ENCODE measurements at places on chromosomes 13 and 19.

DNA sequence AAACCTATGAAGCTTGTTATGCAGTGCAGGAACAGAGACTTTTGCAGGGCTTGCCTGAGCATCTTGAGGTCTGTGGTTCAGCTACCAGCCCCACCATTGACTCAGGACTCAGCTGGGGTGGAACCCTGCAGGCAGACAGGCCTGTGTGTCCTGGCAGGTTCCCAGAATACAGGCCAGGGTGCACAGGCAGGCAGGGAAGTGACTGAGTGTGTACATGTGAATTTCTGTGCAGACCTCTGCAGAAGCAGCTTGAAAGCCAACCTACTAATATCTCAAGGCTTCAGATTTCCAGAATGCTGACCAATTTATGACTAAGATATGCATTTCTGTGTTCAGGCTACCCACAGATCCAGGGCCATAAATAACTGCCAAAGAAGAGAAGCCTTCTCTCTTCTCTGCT, 254.4 kb downstream of the DLEU7 start:
- no peak for DNase-seq

DNA sequence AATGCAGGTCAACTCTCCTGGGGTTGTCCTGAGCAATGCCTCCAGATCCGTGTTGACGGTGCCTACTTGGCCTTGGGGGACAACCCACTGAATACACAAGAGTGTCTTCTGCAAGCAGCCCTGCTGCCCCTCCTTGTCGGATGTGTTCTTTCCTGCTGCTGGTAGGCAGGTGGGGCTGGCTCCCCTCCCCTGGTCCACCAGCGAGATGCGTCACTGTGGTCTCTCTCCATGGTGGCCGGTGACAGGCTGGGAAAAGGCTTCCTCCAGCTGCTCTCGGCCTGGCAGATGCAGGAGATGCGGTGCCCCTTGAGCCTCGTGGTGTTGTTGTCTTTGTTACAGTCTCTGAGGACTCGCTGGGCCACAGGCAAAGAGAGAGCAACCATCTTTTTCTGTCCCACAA, 84.9 kb downstream of the RGCC start:
- DNase-seq, result no peak

GRCh38 chr13:103273825-103274224, 207.6 kb upstream of the SLC10A2 start:
- DNase-seq, result no peak

DNA sequence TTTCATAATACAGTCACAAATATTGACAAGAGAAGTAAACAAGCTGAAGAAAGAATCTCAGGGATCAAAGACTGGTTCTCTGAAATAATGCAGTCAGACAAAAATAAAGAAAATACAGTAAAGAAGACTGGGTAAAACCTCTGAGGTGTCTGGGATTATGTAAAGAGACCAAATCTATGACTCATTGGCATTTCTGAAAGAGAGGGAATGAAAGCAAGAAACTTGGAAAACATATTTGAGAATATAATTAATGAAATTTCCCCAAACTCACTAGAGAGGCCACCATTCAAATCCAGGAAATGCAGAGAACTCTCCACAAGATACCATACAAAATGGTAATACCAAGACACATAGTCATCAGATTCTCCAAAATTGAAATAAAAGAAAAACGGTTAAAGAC, 53.0 kb upstream of the GPC6 start:
- DNase-seq, result no peak

DNA sequence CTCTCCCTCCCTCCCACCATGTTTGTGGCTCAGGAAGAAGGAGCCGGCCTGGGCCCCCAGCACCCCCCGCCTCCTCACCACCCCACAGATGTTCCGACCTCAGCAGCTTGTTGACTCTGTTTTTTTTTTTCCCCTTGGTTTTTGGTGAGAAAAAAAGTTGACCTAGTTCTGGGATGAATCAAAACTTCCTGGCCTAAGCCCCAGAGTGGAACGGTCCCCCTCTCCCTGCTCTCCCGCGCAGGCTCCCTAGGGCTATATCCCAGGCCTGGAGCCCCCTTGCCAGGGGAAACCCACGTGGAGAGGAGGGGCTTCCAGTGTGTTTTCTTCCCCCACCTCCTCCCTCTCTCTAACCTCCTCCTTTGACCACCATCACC, 4.0 kb downstream of the COL5A3 start:
- no peak for DNase-seq

DNA sequence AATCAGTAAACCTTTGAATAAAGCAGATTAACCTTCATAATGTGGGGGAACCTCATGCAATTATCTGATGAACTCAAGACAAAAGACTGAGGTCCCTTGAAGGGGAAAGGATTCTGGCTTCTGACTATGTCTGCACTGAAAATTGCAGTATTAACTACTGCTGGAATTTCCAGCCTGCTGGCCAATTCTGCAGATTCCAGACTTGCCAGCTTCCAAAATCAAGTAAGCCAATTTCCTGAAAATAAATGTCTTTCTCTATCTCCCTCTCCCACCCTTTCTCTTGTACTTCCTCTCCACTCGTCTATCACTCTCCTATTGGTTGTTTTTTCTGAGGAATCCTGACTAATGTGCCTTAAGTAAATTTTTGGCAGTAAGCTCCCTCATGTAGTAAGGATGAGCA, 1479.9 kb upstream of the PRR20A start:
- DNase-seq, result no peak

DNA sequence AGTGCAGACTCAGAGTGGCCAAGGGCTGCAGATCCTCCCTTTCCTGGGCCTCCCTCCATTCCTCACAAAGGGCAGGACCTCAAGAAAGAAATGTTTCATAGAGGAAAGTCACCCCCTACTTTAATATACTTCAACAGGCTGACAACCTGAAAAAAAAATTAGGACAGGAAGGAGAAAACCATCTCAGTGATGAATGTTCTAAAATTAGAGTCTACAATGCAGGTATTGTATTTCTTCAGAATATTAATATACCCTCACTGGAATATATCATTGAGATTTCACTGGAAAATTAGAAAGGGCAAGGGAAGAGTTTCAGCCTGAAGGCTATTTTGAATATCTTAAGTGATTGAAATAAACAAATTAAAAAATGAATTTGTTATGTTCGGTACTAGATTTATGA, 176.9 kb downstream of the DNAJC15 start:
- DNase-seq, result no peak

- DNase-seq, result no peak
Measured at GRCh38 chr13:39565036-39565949, 37.7 kb downstream of the LHFPL6 start.

- DNase-seq, result no peak
Measured at GRCh38 chr13:86856991-86857390, 814.2 kb upstream of the SLITRK5 start.

GRCh38 chr13:48155848-48156247, 60.9 kb upstream of the MED4 start:
- DNase-seq, result no peak

- DNase-seq, result no peak
Measured at GRCh38 chr13:42720858-42721219, 60.5 kb upstream of the FAM216B start.

GRCh38 chr13:78024996-78025395, 106.4 kb upstream of the EDNRB start:
- no peak for DNase-seq

DNA sequence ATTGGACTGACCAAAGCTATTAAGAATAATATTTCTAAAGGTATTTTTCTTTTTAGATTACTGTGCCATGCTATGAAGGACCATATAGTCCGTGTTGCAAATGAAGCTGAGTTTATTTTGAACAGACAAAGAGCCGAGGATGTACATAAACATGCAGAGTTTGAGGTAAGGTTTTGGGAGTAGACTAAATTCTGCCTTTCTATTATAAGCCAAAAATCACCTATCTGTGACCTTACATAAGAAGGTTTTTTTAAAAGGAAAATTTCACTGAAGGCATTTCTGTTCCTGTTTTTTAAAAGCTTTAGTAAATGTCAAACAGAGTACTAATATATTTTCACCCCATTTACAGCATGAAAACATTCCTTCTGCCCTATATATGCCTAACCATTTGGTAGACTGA, 127.4 kb downstream of the MAB21L1 start:
- DNase-seq, result no peak

DNA sequence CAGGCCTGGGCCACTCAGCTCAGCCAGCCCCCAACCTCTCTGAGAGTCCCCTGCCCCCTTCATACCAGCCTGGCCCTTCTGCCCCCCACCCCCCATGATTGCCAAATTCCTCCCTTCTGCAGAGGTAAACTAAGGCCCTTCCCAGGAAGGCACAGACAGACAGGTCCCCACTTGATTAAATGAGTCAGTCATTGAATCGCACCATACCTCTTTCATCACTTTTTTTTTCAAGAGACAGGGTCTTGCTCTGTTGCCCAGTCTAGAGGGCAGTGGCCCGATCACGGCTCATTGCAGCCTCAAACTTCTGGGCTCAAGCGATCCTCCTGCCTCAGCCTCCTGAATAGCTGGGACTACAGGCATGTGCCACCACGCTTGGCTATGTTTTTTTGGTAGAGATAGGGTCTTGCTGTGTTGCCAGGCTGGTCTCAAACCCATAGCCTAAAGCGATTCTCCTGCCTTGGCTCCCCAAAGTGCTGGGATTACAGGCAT, 6.0 kb downstream of the PODNL1 start:
- no peak for DNase-seq

Data from stimulated activated CD8-positive, alpha-beta memory T cell treated with anti-CD3 and anti-CD28 coated beads, Interleukin-4, amount 100 ng/mL, for 4 hours (primary cell).